ENCODE measurements at places on chromosomes 13 and 19. TPM values are rescaled to one million over a fixed set of nuclear protein-coding genes. Genes with fewer than 3 reads are reported as not detected.

Gene KCNN4
- total RNA-seq = 3.0 TPM

Gene REEP6
- total RNA-seq = 3.0 TPM

Gene GFY
- not detected for total RNA-seq

Gene IZUMO1
- total RNA-seq = not detected

GRCh38 chr19:39738814-39739213 lies 985 bp upstream of the CLC start:
- no peak for DNase-seq

- no peak for DNase-seq
These were observed 303.3 kb downstream of the POU4F1 start for GRCh38 chr13:78299832-78300623.

- no peak for DNase-seq
These were observed 7.9 kb downstream of the DBP start for GRCh38 chr19:48629297-48629598.

GRCh38 chr19:48813123-48813913 lies 2.5 kb upstream of the BCAT2 start:
- DNase-seq = no peak

Data from uterus (tissue), 4 donors.